ENCODE measurements at places on chromosomes 2 and 18. TPM values are rescaled to one million over a fixed set of nuclear protein-coding genes. Genes with fewer than 3 reads are reported as not detected.

DNA sequence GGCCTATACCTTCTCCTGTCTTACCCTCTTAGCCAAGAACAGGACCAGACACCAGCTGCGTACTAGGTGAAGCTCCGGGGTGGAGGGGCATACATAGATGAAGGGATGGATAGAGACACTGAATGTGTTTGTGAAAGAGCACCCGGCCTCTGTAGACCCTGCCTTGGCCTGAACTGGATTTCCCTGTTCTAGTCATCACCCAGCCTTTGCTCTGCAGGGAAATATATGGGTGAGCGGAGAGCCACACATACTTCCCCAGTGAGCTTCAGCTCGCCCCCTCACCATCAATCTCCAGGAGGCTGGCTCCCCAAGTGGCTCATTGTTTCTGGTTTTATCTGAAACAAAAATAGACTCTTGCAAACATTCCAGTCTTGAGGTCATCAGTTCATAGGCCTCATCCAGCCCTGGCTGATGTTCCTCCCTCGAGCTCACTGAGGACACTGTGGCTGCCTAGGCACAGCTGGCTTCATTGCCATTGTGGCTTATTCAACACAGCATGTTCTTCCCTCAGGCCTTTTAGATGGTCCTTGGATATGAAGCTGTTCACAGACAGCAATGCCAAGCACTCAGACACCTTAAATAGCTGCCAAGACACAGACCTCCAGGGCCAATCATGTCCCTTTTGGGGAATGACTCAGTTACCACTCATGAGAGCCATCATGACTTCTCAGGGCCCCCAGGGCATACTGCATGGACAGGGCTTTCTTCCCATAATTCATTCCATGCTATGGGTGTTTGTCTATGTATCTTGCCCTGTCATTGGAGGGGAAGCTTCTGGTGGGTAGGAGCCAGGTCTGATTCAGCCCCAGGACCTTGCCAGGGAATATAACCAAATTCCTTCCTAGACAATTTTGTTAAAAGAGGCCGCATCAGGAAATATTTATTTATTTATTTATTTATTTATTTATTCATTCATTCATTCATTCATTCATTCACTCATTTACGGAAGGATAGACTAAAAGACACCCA is 82.4 kb downstream of the TTC32 start:
- peak; percentile 85 for DNase-seq
- no peak overlapping the region for H3K4me3 ChIP-seq
- H3K27me3 ChIP-seq: no peaks in the 10 kb centered on the region
- H3K36me3 ChIP-seq: no peaks in the 10 kb centered on the region
- peak overlapping the region; percentile 93 for H3K27ac ChIP-seq

DNA sequence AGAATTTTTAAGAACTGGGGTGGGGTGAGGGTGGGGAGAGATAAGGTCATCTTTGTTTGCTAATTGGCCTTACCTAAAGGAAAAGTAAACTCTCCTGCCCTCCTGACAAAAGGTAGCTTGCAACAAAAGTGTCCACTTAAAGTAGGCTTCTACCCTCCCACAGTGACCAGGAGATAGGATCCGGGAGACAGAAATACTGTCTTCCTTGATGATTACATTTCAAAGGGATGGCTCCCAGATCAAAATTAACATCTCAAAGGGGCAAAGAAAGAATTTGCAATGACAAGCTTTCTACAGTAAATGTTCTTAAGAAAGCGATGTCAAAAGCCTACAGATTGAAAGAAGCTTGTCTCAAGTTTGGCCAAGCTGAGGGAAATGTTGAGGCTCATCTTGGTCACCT is 775.3 kb downstream of the CPS1 start:
- H3K27me3 ChIP-seq: no peaks in the 10 kb centered on the region
- H3K36me3 ChIP-seq: no peaks in the 10 kb centered on the region
- H3K4me3 ChIP-seq: no peak overlapping the region
- no peaks in the 10 kb centered on the region for H3K4me1 ChIP-seq
- DNase-seq: no peak
- no peak overlapping the region for H3K27ac ChIP-seq

GRCh38 chr2:6771634-6772611 is 93.8 kb downstream of the CMPK2 start:
- no peaks in the 10 kb centered on the region for H3K27me3 ChIP-seq
- H3K4me3 ChIP-seq: no peak overlapping the region
- H3K27ac ChIP-seq: no peak overlapping the region
- no peaks in the 10 kb centered on the region for H3K4me1 ChIP-seq
- no peaks in the 10 kb centered on the region for H3K36me3 ChIP-seq
- no peak for DNase-seq

GRCh38 chr18:62576845-62577512 is 54.2 kb downstream of the ZCCHC2 start:
- H3K36me3 ChIP-seq: peaks cover 15% of the 10 kb centered on the region
- no peaks in the 10 kb centered on the region for H3K27me3 ChIP-seq
- no peak for DNase-seq
- H3K27ac ChIP-seq: no peak overlapping the region
- H3K4me3 ChIP-seq: no peak overlapping the region

DNA sequence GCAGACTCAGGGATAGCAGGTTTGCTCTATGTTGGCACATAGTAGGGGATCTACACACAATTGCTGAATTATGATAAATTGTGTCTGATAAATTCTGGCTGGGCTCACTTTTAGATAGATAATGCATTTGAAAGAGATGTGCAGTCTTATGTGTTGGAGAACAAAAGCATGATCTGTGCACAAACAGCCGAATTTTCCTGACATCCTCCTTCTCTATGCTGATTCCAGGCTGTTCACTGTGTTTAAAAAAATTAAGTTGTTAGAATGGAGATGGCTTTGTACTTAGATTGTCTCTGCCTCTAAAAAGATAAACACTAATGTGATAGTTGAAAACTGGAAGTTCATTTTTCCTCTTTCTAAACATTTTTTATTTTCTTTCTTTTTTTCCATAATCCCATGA is 2.1 kb downstream of the CERS6 start:
- H3K4me1 ChIP-seq: peaks cover 12% of the 10 kb centered on the region
- H3K27ac ChIP-seq: no peak overlapping the region
- peak overlapping the region; percentile 90 for H3K4me3 ChIP-seq
- H3K27me3 ChIP-seq: no peaks in the 10 kb centered on the region

Gene EVX2
- under 0.01 TPM for total RNA-seq

Gene FOXI3
- not detected for total RNA-seq

GRCh38 chr2:10400978-10401951 is 46.9 kb downstream of the ODC1 start:
- no peak overlapping the region for H3K27ac ChIP-seq
- DNase-seq: no peak
- peaks cover 41% of the 10 kb centered on the region for H3K4me1 ChIP-seq

Gene CRACDL
- total RNA-seq: not detected

DNA sequence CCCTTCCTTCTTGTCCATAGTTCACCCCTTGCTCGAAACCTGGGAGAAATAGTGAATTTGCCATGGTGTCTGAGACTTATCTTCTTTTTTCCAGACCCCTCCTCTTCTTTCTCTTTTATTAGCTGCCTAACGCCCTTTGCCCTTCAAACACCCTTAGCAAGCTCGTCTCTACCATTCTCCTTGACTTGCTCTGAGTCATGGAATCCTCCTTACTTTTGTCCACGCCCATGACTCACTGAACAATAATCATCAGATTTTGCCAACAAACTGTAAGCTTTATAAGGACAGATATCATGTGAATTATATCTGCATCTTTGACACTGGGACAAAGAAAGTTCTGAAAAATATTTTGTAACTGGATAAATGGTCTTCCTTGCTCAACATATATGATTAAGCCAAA is 67.1 kb upstream of the CNTNAP5 start:
- no peaks in the 10 kb centered on the region for H3K36me3 ChIP-seq
- H3K4me3 ChIP-seq: no peak overlapping the region
- H3K27ac ChIP-seq: no peak overlapping the region
- H3K4me1 ChIP-seq: no peaks in the 10 kb centered on the region
- no peaks in the 10 kb centered on the region for H3K27me3 ChIP-seq

DNA sequence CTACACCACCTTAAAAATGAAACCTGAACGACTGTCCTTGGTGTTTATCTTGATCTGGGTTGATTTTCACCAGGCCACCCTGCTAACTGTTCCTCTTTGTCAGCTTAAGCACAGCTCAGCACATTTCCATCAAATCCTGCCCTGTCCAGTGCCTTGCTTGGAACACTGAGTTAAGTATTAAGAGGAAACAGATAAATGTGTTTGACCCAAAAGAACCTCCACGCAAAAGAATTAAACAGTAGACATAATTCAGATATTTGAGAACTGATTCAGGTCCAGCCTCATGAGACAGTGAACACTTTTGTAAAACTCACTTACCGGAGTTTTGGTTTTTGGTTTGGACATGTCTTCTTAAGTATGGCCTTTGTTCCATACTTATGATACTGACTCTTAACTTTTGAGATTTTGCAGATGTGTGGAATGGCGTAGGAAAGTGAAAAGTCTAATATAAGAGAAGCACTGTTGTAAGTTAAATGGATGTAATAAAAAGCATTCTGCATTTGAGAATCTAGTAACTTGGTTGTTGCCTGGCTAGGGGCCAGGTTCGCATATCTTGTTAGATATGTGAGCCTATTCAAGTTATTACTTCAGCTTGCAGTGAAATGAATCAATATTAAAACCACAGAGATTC is 88.9 kb upstream of the SERPINE2 start:
- peaks cover 9% of the 10 kb centered on the region for H3K4me1 ChIP-seq
- no peak overlapping the region for H3K27ac ChIP-seq
- H3K27me3 ChIP-seq: no peaks in the 10 kb centered on the region
- DNase-seq: no peak

DNA sequence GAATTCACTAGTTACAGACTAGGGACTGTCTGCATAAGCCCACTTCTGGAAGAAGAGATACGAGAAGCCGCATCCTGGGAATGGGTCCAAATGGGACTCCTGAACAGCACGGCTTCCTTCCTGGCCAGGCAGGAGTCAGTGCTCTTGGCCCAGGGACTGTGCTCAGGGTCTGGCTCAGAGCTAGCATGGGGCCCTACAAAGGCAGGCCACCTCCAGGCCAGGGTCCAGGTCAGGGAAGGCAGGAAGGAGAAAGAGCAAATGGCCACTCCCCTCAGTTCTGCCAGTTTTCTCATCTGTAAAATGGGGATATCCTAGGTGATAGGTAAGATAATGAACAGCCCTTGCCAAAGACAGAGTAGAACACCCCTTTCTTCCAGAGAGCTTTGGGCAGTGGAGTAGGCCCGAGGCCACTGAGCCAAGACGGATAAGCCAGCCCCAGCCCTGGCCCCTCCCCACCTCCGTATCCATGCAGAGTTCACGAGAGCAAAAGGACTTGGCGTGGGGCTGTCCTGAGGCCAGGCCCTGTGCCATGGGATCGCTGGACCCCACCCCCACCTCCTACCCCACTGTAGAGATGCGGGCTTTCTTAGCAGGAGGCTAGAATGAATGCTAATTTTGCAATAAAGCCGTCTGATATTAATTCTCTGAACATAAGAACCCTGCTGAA is 190.1 kb downstream of the MGAT5 start:
- peaks cover 13% of the 10 kb centered on the region for H3K4me1 ChIP-seq
- H3K36me3 ChIP-seq: peaks cover 4% of the 10 kb centered on the region
- H3K27ac ChIP-seq: no peak overlapping the region
- H3K27me3 ChIP-seq: no peaks in the 10 kb centered on the region

GRCh38 chr2:125037135-125037653 is 1012.1 kb downstream of the CNTNAP5 start:
- H3K27me3 ChIP-seq: no peaks in the 10 kb centered on the region
- H3K4me3 ChIP-seq: no peak overlapping the region
- H3K27ac ChIP-seq: no peak overlapping the region
- no peak for DNase-seq

Measured in osteoblast (primary cell).